ENCODE measurements at places on chromosomes 5 and 9.

DNA sequence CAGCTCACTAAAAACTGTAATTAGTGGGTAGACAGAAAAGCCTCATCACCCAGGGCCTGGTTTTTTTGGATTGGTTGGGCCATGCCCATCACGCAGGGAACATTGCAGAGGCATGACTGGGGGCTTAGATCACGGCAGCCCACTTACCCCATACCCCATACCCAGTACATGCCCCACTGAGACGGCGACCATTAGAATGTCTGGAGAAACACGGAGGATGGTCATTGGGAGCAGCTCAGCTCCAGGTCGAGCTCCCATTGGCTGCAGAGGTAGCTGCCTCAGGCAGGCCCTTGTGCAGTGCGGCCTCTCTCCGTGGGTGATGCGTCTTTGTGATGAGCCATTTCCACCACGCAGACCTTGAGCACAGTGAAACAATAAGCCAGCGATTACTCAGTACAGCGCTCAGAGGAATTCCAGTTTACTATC is 204.0 kb downstream of the GADD45G start:
- DNase-seq, result no peak

GRCh38 chr9:137027369-137028262 is at the start of gene ABCA2:
TSS of gene ABCA2 (minus strand) at chr9:137028237. CDS start at chr9:137028140, 97 bp downstream.
- DNase-seq, result no peak

- no peak for DNase-seq
Measured at GRCh38 chr9:131095666-131096268, 564 bp upstream of the AIF1L start.

- DNase-seq, result peak; percentile 72
Measured at GRCh38 chr9:91422758-91423711, 597 bp downstream of the NFIL3 start.

DNA sequence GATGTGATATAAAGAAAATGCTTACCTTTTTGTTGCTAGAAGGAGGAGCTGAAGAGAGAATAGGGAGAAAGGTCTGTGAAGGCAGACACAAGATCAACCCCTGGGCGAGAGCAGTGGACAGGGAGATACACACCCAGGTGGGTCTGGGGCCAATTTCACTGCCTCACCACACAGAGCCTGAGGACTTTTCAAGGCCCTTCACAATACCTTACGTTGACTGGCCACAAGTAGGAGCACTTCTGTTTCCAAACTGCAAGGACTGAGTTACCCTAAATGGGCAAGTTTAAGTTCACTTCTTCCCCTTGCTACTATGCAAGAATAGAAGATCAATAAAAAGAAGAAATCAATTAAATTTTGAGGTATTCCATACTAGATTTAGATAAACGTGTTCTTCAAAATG is 174.5 kb upstream of the SLC12A2 start:
- DNase-seq, result no peak

GRCh38 chr9:36401164-36401740 is 1.2 kb upstream of the RNF38 start:
- DNase-seq, result no peak

GRCh38 chr5:80229902-80230255 is 26.0 kb downstream of the SERINC5 start:
- DNase-seq, result no peak

DNA sequence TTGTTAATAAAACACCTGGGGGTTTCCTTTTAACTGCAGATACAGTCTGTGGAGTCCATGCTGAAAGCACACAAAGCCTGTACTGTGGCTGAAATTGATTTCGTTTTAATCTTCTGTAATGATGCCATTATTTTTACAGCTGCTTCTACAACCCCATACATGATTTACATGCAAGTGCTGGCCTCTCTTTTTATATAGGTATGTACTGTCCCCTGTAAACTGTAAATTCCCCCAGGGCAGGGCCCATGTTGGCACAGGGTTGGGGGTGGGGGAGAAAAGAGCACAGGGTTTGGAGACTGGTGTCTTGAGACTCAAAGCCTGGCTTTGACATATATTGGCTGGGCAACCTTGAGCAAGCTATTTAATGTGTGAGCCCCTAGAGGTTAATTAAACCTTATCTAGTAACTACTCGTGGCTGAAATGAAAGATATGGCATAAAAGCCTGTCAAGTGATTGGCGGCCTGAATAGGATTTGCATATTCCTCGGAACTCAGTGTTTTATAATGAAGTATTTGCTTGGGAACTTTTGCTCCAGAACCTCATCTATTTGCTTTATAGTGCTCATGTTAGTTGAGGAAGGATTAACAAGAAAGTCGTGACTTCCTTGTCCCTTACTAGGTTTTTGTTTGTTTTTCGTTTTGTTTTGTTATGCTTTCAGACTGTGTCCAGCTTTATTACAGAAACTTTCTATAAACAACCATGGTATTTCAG is 34.0 kb downstream of the KLF4 start:
- DNase-seq, result no peak
